ENCODE measurements at places on chromosomes 7 and 10. TPM values are rescaled to one million over a fixed set of nuclear protein-coding genes. Genes with fewer than 3 reads are reported as not detected.

Gene CXCL12
- total RNA-seq, result 101 TPM

Gene ODAD2
- total RNA-seq, result 0.26 TPM

Gene C7orf33
- total RNA-seq, result not detected

Gene ZNF487
- total RNA-seq, result 4.4 TPM

Gene ANKRD30A
- total RNA-seq, result not detected

Gene AOC1
- not detected for total RNA-seq

Gene TLL2
- total RNA-seq, result 0.13 TPM

Gene NEUROG3
- not detected for total RNA-seq

Gene ACSM6
- not detected for total RNA-seq

Gene CALML5
- not detected for total RNA-seq

Gene ARF5
- 94.2 TPM for total RNA-seq

Gene ASAH2
- total RNA-seq, result 3.2 TPM

Gene ABCA13
- 0.36 TPM for total RNA-seq

Gene SFTPA1
- total RNA-seq, result not detected

Gene NYAP1
- total RNA-seq, result 2.3 TPM

Gene HKDC1
- 6.8 TPM for total RNA-seq

Gene CPA2
- not detected for total RNA-seq

Gene GIMAP8
- total RNA-seq, result 0.07 TPM

Gene ERVW-1
- not detected for total RNA-seq

Gene NME8
- total RNA-seq, result not detected

Gene HOXA6
- total RNA-seq, result 1.4 TPM

Gene HOXA7
- 0.13 TPM for total RNA-seq

Gene GIMAP7
- not detected for total RNA-seq

Gene GBX1
- not detected for total RNA-seq

Gene NPC1L1
- 0.07 TPM for total RNA-seq

Gene BMPER
- total RNA-seq, result 18.8 TPM

Gene OPN4
- not detected for total RNA-seq

Gene RELN
- total RNA-seq, result 200 TPM

Gene UCN3
- not detected for total RNA-seq

Gene PRSS37
- not detected for total RNA-seq

Gene PILRA
- total RNA-seq, result not detected

Gene ADAM8
- 2.7 TPM for total RNA-seq

Gene FRAT2
- 3.3 TPM for total RNA-seq

Gene HMX3
- total RNA-seq, result not detected

Gene NKX1-2
- not detected for total RNA-seq

Gene NACAD
- 4.2 TPM for total RNA-seq

Data from smooth muscle cell of the pulmonary artery (primary cell).